ENCODE measurements at places on chromosomes 12 and 14. TPM values are rescaled to one million over a fixed set of nuclear protein-coding genes. Genes with fewer than 3 reads are reported as not detected.

Gene SPIC
- 0.19 TPM for polyA plus RNA-seq

Gene MYO1H
- polyA plus RNA-seq: not detected

Gene CAPZA3
- not detected for polyA plus RNA-seq

Gene KRT2
- 1.1 TPM for polyA plus RNA-seq

Gene KRT71
- polyA plus RNA-seq: not detected

Gene SIVA1
- 104 TPM for polyA plus RNA-seq

Gene ASCL1
- polyA plus RNA-seq: 5.6 TPM

Gene CIROP
- polyA plus RNA-seq: 0.04 TPM

Gene RARG
- polyA plus RNA-seq: 0.54 TPM

Gene RNASE3
- polyA plus RNA-seq: not detected

Gene NR4A1
- 15.1 TPM for polyA plus RNA-seq

Gene SLCO1B1
- not detected for polyA plus RNA-seq

Gene CYP46A1
- 0.64 TPM for polyA plus RNA-seq

Gene ARL1
- 47.4 TPM for polyA plus RNA-seq

Gene SCN8A
- not detected for polyA plus RNA-seq

Gene PGF
- 14.0 TPM for polyA plus RNA-seq

Gene TAS2R9
- polyA plus RNA-seq: not detected

All from small intestine (tissue), 16 donors.